Activated CD4-positive, alpha-beta T cell treated with anti-CD3 and anti-CD28 coated beads for 36 hours (primary cell): ENCODE measurements at places on chromosomes 6 and 20.

DNA sequence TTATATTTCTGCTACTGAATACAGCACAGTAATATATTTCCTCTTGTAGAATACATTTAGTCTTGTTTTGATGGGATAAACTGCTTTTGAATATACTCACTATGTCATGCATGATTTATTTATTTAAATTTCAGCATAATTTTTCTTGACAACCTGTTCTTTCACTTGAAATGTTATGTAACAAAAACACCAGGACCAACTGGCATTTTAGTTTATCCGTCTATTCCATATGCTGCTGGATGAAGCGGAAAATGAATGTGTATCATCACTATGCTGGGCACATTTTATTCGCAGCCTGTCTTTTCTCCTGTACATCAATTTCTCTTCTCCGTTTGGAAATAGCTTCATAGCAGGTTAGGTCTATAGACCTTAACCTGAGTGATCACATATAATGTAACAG, 206.8 kb upstream of the PLCB4 start:
- no peak for DNase-seq

DNA sequence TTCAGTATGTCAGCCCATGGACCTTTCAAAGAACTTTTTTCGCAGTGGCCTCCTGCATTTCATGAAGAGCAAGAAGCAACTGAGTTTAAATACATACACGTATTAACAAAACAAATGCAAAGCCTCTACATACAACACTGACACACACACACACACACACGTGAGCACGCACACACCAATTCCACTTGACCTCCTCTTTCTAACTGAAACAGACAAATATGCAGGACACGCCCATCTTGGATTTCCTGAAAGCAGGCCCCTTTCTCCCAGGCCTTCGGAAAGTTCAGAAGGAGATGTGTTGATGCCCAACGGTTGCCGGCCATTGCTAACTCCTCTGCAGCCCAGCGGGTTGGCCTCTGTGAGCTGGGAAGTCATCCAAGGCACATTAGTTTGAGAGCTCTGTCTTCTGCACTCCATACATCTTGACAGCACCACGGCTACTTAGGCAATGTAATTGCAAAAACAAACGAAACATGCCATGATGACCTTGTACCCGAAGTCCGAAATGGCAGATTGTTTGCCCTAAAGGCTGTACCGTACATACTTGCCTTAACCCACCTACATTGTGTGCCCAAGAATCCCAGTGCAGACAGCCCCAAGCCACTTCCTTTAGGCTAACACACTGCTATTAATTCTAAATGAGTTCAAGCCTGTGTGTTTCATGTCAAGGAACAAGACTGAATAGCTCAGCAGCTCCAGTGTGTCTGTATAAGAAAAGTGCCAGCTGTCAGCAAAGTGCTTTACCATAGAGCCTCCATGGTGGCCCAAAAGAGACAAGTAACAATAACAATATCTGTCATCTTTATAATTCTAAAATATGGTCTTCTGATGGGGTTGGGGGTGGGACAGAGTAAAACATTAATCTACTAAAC, 138.8 kb upstream of the RNF217 start:
- no peak for DNase-seq

DNA sequence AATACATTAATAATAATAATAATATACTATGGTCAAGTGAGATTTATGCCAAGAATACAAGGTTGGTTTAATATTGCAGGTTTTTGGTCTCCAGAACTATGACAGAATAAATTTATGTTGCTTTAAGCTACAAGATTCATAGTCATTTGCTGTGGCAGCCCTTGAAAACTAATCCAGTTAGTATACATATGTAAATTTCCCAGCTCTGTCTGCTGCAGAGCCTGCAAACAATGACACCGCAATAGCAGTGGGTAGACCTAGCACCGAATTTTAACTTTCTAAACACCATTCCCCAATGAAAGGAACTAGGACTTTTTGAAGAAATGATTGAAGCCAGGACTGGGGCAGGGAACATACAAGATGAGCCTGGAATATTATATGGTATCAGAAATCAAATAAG, 647.7 kb upstream of the NRSN1 start:
- DNase-seq: no peak

DNA sequence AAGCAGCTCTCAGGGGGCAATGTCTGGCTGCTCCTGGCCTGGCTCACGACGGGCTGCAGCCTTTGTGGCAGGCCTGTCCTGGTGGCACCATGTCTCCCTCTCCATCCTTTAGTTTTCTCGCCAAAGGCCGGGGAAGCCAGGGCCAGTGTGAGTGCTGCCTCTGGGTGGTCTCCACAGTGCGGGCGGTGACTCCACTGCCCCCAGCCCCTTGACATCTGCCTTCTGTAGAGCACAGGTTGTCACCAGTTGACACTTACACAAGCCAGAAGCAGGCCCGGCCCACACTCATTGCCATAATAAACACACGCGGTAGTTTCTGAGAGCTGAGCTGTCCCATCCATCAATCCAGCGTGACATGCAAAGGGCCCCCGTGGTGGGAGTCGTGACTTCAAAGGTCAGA, 219.5 kb downstream of the TFAP2C start:
- DNase-seq: no peak

GRCh38 chr6:21587961-21588480, 5.5 kb upstream of the SOX4 start:
- peak; percentile 63 for DNase-seq

GRCh38 chr6:11604215-11604614, 66.7 kb downstream of the TMEM170B start:
- DNase-seq: no peak

DNA sequence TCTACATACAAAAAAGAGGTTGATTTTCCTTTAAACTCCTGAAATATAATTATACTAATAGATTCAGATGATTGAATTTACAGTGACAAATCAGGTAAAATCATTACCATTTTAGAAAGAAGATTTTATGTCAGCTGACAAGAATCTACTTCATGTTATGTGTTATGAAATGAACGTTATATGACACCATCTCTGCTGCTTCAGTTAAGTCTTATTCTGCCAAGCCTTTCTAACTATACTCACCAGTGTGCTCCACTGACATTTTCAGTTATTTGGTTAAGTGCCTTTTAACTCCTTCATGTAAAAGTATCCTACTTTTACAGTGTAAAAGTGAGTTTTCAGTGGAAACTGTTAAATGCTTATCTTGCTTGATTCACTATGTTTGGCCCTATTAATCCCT, 80.4 kb downstream of the RWDD2A start:
- DNase-seq: no peak

- DNase-seq: peak; percentile 61
Observed at GRCh38 chr20:51128198-51128597, 105.3 kb upstream of the KCNG1 start.

GRCh38 chr20:38387953-38388352, 41.7 kb downstream of the LBP start:
- no peak for DNase-seq
